Activated CD8-positive, alpha-beta memory T cell treated with anti-CD3 and anti-CD28 coated beads for 1 hour (primary cell): ENCODE measurements at places on chromosomes 5 and 9.

DNA sequence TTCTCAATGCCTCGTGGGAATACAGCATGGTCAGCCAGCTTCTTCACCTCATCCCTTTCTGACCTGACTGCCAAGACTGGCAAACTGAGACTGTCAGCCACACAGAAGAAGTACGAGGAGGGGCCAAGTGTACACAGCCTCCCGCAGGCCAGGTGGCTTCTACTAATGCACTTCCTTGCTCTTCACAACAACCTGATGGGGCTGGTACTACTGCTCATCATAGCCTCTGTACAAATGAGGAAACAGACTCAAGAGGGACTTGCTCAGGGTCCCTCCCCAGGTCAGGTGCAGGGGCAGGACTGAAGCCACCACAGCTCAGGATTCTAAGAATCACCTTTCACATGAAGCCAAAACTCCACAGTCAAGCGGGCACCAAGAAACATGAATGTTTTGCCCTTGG, 21.3 kb downstream of the NIPAL4 start:
- no peak for DNase-seq

DNA sequence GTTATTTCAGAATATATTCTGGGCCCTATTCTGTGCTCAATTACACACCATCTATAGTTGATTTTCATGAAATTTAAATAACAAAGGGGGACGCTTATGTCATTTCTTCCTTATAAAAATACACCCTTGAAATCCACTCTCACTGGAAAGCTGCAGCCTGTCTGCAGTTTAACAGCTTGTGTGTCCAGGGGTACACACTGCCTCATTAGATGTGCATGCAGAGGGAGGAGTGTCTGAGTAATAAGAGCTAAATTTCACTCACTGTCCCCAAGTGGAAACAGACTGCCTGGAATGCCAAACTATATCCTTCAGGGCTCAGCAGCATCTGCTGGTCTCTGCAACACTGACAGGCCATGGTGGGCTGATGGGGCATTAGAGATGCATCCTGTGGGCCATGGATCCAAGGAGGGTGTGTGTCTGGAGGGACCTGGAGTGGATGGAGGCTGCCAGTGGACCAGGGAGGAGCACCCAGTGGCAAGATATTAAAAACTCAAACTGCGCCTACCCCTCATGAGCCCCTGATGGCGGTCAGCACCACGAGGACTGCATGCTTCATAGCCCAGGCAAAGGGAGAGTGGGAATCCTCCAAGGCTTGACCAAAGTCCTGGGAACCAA, 15.8 kb upstream of the TIFAB start:
- DNase-seq, result no peak

DNA sequence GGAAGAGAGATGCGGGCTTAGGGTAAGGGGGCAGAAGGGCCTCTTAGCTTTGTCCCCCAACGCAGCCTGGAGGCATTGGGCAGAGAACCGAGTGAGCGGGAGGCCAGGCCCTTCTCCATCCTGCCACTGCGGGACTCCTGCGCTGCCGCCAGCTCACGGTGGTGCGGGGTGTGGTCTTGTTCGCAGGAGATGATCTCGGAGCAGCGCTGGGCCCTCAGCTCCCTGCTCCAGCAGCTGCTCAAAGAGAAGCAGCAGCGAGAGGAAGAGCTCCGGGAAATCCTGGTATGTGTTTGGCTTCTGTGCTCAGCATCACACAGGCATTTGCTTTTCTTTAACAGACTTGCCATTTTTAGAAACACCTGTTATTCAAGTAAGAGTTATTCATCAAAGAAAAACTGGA, 41.3 kb downstream of the LRSAM1 start:
- no peak for DNase-seq

DNA sequence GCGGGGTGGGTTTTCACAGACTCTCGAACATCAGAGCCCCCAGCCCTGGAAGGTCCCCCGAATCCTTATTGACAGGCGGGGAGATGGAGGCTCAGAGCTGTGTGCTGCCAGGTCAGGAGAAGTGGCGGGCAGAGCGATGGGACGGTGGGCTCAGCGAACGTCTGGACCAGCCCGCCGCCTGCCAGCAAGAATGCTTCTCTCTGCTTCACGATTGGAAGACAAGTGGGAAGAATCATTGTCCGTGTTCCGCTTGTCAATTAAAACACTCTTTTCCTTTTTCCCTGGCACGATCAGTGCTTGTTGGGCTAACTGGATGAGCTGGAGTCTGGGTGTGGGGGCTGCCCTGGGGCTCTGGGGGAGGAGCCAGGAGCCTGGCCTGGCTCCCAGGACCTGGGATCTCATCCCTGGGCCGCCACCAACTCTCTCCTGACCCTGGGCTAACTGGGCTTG, 1.6 kb downstream of the COL5A1 start:
- no peak for DNase-seq

GRCh38 chr5:12323637-12324229, 419.5 kb upstream of the CTNND2 start:
- DNase-seq, result no peak

- DNase-seq, result no peak
Observed at GRCh38 chr5:156479849-156480248, 152.9 kb downstream of the SGCD start.

- DNase-seq, result no peak
Observed at GRCh38 chr5:6202149-6202967, 176.0 kb downstream of the MED10 start.

DNA sequence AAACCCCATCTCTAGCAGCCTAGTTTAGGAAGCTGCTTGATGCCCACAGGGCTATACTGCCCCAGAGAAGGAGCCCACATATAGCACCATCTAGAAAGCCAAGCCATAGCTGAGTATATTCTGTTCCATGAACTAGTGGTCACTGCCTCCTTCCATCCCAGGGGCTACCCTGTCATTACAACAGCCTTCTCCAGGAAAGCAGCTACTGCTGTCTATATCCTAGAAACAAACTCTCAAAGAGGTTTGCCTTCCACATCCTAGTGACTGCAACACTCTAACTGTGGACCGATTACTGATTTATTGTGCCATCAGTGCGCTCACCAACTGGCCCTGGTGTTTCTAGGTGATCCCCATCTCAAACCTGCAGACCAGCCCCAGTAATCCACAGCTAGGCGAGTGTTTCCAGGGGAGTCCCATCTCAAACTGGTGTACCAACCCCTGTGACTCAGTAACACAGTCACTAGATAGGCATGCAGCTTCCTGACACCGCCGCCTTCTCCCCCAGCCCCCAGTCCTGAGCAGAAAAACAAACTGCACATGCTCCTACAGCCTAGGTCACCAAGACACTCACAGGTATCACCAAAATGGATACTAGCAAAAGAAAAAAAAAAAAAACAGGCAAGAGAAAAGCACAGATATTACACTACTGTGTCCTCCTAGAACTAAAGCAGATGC, 14.8 kb downstream of the SPTLC1 start:
- DNase-seq, result no peak

DNA sequence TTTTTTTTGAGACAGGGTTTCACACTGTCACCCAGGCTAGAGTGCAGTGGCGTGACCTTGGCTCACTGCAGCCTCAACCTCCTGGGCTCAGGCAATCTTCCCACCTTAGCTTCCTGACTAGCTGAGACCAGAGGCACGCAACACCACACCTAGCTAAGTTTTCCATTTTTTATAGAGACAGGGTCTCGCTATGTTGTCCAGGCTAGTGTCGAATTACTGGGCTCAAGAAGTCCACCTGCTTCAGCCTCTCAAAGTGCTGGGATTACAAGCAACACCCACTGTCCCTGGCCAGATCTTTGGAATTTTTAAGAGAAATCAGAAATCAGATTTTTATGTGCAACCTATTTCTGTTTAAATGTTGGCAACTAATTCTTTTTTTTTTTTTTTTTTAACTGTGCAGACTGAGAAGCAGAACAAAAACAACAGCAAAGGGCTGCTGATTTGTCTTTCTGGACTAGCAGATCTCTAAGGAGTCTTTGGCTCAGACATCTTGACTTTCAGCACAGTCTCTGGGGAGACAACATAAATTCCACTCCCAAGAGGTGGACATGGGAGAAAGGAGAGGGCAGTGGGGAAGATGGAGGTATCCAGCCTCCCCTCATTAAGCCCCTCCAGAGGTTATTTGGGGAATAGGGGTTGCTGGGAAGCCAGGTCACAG, 54.4 kb upstream of the FABP6 start:
- DNase-seq, result no peak

- DNase-seq, result peak; percentile 33
Observed at GRCh38 chr9:36470643-36471290, 70.7 kb upstream of the RNF38 start.

GRCh38 chr5:127337876-127338275, 47.3 kb downstream of the MEGF10 start:
- no peak for DNase-seq

DNA sequence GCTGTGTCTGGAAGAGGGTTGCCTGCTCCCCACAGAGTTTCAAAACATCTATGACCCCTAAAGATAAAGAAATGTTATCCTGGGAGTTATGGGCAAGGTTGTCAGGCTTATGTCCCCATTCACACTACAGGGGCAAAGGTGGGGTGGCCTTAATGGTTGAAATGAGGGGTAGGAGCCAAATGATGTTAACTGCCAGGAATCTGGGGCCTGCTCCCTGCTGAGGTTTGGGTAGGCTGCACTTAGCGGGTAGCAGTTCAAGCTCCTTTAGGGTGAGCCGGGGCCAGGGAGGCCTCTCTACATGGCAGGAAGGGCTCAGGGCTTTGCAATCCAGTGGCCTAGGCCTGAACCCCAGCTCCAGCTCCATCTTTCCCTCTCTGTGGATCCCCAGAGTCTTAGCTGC, 3.0 kb downstream of the FGF18 start:
- DNase-seq, result no peak

DNA sequence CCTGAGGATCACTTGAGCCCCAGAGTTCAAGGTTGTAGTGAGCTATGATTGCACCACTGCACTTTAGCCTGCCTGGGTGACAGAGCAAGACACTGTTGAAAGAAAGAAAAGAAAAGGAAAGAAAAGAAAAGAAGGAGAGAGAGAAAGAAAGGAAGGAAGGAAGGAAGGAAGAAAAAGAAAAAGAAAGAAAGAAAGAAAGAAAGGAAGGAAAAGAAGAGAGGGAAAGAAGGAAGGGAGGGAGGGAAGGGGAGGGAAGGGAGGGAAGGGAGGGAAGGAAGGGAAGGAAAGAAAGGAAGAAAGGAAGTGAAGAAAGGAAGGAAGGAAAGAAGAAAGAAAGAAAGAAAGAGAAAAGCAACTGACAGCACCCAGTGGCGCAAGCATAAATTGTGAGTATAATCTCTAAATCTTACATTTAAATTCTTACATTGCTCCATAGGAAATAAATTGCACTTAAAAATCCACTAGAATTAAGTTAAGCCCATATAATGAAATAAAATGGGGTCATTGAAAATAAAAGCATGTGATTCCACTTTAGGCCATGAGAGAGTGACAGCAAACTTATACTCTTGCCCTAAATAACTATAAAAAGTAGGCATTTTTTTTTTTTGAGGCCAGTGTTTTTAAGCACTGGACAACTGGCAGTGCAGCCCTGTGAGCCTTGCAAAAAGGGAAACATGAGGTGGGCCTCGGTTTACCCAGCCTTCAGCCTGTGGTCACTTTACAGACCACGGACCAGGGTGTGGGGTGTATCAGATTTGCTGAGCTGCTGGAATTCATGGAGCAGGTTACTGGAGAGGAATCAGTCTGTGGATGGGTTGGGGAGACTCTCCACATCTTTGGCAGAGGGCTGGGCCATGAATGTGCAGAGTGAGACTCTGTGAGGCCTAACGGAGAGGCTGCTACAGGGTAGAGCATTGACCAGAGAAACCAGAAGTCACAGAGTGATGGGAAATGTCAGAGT, 175.5 kb downstream of the TTLL11 start:
- DNase-seq, result no peak

GRCh38 chr5:135708481-135709207, 125.8 kb upstream of the SLC25A48 start:
- DNase-seq, result no peak

DNA sequence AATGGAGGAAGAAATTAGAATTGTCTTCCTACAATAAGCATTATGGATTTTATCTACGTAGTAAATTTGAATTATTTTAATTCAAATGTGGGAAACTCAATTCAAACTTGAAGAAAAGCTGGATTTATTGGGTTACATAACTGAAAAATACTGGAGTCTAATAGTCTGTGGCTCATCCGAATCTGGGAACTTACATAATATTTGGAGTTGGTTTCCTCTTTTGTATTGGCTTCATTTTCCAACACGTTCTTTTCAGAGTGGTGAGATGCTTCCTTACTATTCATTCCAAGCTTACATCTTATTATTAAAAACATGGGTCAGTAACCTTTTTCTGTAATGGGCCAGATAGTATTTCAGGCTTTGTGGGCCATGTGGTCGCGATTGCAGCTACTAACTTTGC, 164.8 kb downstream of the ARHGAP26 start:
- no peak for DNase-seq

GRCh38 chr5:154712518-154713437, 42.4 kb upstream of the LARP1 start:
- DNase-seq, result no peak

DNA sequence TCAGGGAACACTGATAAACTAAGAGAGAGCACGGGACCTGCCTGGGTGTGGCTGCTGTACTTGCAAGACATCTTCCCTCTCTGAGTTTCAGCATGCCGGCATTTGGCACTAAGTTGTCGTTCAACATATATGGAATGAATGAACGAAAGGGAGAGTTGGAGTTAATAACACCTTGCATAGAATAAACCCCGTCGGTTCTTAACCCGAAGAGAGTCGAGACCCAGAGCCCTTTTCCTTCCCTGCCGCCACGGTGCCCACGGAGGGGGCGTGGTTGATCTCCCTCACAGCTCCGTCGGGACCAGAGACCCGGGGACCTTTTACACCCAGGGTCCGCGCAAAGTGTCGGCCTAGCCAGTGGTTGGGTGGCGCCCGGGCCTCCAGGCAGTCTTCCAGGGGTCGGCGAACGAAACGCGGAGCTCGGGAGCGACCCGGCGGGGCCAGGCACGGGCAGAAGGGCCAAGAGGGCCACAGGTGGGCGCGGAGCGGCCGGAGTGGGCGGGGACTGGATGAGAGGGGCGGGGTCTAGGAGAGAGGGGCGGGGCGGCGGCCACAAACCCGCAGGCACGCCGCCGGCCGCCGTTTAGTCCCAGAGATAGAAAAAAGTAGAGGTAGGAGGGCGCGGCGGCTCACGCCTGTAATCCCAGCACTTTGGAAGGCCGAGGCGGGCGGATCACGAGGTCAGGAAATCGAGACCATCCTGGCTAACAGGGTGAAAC, 735 bp upstream of the RPL26L1 start:
- DNase-seq, result no peak
